RPMI8226 (cell line): ENCODE measurements at places on chromosomes 6 and 20.

DNA sequence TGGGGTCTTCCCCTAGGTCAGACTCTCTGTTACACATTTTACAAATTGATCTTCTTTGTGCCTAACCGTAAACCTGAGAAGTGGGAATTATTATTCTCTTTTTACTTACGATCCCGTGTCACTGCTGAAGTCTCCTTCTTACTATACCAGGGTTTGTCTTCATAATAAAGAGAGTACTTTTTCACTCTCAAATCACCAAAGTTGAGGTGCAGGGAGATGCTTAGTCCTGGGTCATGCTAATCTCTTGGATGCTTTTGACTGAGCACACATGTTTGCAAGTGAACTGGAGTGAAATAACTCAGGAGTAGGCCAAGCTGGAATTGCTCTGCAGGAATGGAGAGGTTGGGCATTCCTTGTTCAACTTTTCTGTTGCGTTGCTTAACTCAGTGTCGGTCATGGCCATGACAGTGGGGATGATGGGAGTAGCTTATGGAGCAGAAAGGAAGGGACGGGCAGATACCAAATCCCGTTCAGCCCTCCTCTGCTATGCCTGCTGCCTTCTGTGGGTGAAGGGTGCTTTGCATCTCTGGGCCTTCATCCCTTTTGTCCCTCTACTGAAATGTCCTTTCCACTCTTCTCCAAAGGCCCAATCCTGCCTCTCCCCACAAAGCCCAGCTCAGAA is 15.2 kb upstream of the TAGAP start:
- no peak for DNase-seq

GRCh38 chr6:119028091-119028490 is 50.4 kb downstream of the FAM184A start:
- DNase-seq: no peak

GRCh38 chr6:15411766-15412165 is 165.9 kb downstream of the JARID2 start:
- DNase-seq: no peak

DNA sequence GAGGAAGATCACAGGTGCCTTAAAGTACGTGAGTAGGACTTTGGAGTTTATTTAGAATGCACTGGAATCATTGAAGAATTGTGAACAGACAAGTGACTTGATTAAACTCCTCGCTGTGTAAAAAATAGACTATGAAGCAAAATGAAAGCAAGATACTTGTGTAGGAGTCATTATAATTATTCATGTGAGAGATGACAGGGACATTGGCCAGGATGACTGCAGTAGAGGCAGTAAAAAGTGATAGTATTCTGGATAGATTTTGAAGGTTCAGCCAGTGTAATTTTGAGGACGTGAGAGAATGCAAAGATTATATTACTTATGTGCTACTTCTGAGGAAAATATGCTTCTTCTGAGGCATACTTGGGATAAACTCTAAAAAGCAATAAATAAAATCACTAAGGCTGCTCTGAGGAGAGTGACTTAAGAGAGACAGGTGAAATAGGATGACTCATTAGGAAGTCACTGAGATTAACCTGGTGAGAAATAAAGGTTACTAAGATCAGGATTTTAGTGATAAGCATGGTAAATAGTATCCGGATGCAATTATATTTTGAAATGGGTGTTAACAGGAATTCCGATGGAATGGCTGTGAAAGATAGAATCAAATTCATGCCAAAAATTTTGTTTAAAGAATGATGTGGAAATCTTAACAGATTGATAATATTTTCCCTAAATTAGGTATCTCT is 202.0 kb downstream of the CENPW start:
- DNase-seq: no peak

DNA sequence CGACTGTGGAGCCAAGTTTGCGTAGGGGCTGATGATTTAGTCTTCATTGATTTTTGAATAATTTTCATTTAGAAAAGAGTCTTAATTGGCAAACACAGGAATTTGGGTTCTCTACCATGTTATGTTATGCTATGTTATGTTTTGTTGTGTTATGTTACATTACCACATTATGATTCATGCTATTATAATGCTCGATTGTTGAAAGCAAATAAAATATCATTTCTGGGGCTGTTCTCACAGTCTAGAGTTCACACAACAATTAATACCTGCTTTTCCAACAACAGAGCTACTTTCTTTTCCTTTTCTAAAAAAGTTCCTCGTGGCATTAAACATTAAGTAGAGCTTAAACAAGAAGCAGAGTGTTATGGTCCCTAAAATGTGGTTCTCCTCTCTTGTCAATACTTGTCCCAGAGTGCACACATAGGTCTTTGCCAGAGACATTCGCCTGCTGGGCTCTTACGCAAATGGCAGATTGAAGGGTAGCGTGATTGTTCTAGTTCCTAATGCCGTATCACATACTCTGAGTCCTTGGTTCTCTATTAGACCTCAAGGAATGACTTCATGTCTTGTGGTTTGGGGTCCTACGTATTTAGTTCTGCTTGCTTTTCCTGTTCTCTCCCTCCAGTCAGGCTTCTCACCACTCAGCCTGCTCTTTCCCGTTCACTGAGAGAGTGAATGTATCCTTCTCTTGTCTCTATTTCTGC is 370.3 kb downstream of the CD109 start:
- DNase-seq: no peak

- DNase-seq: no peak
Measured at GRCh38 chr6:114171473-114171872, 171.3 kb downstream of the HS3ST5 start.

DNA sequence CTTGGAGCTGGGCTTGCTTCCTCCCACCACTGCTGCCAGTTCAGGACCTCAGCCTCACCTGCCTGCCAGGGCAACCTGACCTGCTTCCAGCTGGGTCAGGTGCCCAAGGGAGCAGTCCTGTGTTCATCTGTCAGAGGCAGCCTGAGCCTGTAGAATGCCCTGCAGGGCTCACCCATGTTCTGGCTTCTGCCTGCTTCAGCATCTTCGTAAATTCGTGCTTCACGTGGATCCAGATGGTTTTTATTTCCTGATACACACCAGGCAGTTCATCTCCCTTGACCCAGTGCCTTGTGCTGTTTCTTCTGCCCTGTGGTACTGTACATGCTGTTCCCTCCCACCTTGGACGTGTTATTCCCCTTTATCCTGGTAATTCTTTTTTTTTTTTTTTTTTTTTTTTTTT is 50.2 kb downstream of the ARID1B start:
- DNase-seq: no peak

DNA sequence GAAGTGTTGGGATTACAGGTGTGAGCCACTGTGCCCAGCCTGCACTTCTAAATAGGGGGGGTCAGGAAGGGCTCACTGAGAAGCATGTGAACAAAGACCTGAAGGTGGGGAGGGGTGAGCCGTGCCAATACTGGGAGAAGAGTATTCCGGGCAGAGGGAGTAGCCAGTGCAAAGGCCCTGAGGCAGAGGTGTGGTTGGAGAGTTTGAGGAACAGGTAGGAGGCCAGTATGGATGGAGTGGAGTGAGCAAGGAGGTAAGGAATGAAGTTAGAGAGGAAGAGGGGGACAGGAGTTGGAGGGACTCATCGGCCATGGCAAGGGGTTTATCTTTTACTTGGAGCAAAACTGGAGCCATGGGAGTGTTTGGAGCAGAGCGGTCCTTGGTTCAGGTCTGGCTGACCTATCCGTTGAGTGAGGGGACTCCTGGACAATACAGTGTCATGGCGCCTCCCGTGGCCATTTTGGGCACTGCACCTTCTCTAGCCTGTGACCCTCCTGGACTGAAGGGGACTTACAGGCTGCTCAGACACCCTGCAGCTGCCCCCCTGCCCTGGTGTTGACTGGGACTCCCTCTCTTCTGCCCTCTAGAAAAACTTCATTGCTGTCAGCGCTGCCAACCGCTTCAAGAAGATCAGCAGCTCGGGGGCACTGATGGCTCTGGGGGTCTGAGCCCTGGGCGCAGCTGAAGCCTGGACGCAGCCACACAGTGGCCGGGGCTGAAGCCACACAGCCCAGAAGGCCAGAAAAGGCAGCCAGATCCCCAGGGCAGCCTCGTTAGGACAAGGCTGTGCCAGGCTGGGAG is 12.1 kb downstream of the FOXS1 start:
- peak; percentile 66 for DNase-seq

- DNase-seq: no peak
Measured at GRCh38 chr20:22719167-22719591, 134.8 kb upstream of the FOXA2 start.

GRCh38 chr20:17403461-17403860 is 127.7 kb downstream of the BFSP1 start:
- no peak for DNase-seq
